ENCODE measurements at places on chromosomes 4 and X.

DNA sequence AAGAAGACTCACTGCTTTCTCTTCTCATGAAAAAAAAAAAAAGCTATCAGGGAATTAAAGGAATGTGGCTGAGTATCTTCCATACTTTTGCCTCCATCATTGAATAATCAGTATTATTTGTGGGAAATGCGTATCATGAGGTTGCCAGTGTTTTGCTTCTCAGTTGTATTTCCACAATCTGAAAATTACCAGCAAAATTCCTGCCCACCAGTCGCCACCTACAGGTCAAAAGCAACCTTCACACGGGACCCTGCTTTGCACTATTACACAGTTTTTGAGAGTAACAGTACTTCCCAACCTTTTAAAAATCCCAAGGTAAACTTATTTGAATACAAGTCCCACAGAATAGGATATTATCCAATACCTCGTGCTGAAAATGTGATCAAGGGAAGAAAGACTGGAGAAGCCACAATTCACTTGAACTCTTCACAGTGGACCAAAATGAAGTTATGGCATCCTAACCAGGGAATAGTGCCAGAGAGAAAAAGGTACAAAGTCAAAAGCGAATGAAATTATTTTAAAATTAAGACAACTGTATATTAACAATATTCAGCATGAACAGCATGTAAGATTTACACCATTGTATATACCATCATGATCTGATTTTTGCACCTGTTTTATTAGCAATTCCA is 30.4 kb downstream of the PGRMC1 start:
- peak; percentile 10 for DNase-seq

DNA sequence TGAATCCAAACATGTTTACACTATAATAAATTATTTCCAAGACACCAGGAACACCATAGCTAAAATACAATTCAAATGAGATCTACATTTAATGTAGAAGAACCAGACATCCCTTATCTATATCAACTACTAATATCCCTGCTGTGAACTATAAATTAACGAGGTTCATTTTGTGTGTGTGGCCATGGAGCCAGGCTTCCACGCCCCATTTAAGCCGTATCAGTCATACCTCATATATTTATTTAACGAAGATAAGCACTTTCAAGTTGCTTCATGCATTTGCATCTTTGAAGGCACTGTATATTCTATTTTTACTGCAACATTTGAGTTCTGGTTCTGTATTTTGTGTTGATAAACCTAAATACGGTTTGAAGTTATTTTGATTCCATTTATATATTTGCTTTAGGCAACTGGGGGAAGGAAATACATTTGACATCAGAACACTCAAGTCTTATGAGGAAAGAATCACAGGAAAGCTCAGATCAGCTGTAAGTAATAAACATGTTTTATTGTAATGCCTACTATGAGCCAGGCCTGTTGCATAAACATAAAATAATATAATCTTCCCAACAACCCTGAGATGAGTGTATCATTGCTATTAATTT is 45.1 kb upstream of the WDR17 start:
- no peak for DNase-seq

- DNase-seq, result no peak
Observed at GRCh38 chrX:12319003-12319519, 180.8 kb downstream of the FRMPD4 start.

GRCh38 chrX:44167116-44167515 is 176.4 kb downstream of the EFHC2 start:
- DNase-seq, result peak; percentile 50

DNA sequence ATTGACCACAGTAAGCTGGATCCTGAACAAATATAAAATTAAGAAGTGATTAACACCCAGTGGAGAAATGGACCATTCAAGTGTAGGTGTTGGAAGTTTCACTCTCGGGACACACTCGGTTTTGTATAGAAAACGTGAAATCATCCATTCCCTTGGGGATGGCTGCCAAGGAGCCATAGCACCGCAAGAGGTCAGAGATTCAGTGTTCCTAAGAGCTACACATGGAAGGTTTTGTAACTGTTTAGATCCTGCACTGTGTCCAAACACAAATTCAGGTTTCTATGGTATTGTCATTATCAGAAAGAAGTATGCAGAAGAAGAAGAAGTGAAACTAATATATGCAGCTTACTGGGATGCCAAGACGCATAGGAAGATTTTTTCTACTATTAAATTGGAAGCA is 281.0 kb downstream of the LDB2 start:
- no peak for DNase-seq

DNA sequence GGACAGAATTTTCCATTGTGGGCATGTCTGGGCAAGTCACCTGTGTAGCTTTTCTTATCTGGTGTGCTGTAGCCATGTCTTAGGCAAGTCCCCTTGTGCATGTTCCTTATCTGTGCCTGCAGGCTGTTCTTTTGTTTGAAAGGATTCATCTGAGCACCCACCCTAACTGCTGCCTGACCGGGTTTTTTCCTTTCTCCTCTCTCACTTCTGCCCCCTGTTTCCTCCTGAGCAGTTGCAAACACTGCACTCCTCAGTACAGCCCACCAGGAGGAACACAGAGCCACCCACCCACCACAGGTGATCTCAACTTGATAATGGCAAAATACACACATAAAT is 29.2 kb upstream of the IL9R start:
- no peak for DNase-seq

DNA sequence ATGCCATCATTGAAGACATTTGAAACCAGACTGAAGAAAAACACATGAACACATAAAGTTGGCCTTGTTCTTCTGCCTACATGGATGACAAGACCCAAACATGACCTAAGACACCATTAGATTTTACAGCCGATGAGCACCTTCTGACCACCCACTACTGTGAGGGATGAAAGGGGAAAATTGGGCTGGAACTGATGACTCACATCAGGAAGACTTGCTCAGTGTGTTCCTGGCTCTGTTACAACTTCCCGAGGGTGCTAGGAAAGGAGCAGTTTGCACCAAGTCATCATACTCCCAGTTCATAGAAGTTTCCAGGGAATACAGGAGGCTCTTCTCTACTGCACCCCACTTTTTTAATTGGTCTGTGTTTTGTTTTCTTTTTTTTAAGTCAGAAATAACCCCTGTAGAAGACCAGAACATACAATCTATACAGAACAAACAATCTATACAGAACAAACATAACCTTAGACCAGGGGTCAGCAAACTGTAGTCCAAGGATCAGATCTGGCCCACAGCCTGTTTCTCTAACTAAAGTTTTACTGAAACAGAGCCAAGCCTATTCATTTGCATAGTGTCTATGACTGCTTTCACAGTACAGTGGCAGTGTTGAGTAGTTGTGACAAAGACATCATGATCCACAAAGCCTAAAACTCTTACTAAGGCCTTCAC is 25.3 kb downstream of the BTC start:
- DNase-seq, result no peak

GRCh38 chr4:3874525-3875110 is 108.4 kb downstream of the ADRA2C start:
- DNase-seq, result no peak

DNA sequence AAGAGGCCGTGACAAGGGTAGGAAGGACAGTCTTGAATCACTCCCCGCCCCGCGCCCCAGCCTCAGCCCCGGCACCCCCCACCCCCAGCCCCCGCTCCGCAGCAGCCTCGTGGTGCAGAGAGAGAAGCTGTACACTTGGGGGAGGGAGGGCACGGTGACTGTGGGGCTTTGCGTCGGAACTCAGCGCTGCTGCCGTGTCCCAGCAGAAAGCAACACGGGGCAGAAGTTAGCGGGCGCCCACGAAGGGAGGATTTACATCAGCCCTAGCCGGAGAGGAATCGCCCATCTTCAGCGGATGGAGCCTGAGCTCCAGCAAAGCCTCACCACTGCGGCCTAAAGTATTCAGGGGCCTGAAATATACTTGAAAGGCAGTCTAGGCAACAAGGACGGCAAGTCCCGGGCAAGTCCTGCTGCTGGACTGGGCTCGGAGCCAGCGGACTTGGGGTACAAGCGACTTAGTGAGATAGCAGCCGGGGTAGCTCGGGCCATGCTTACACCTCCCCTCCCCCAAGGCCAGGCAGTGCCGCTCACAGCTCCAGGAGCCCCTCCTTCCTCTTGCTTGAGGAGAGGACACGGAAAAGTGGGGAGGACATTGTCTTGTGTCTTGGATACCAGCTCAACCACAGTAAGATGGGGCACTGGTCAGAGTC is 18.5 kb upstream of the OPN1LW start:
- DNase-seq, result no peak

DNA sequence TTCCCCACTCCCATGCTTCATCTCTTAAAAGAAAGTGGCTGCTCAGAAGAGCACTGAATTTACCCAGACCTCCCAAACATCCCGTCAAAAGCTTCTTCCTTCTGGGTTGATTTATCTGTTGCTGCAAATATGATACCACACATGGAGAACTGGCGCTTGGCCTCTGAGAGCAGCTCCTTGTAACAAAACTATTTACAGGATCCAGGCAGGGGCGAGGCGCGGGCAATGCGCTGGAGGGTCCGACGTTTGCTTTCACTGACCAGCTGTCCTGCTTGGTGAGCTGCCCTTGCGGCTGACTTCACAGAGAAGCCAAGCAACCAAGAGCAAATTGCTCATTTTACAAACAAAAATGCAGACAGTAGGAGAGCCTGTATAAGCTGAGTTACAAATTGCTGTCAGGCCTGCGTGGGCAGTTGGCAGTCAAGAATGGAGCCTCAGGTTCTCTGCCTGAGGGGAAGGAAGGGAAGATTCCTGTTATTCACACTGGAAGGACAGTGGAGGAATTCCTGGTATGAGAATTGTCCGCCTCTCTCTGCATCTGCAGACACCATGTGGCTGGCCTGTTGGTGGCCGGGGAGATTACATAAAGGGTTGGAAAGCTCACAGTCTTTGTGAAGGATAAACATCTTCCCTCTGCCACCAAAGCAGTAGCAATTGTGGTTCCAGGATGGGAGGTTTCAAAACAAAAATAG is 192.2 kb upstream of the LEF1 start:
- DNase-seq, result no peak

- no peak for DNase-seq
Observed at GRCh38 chr4:24141836-24142235, 252.0 kb upstream of the PPARGC1A start.

DNA sequence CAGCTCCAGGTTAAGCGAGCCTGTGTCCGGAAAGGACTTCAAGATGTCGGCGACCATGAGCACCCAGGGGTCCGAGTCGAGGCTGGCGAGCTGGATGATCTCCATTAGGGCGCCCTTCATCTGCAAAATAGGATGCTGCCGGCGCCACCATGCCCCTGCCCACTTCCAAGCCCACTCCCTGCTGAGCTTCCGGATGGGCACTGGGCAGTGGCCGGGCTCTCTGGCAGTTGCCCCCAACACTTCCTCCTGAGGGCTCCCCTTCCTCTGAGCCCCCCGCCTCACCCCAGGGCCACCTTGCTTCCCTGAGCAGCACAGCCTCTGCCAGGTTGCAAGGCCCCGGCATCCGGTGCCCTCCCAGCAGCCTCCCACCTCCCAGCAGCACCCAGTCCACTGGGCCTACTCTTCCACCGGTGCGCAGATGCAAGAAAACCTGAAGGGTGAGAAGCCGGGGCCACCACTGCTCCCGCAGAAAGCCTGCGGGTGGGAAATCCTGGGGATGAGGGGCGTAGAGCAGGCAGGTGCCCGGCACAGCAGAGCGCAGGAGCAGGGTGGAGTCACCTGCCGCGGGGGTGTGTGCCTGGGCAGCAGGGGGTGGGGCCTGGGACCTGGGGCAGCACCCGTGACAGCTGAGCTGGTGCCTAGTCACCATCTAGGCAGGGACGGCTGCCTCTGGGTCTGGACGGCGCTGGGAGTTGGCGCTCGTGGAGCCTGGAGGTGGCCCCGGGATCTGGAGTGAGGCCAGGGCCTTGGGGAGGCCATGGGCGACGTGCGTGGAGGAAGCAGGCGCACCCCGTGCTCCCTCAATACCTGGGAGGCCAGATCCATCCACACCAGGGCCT is 17.0 kb downstream of the NELFA start:
- DNase-seq, result no peak

DNA sequence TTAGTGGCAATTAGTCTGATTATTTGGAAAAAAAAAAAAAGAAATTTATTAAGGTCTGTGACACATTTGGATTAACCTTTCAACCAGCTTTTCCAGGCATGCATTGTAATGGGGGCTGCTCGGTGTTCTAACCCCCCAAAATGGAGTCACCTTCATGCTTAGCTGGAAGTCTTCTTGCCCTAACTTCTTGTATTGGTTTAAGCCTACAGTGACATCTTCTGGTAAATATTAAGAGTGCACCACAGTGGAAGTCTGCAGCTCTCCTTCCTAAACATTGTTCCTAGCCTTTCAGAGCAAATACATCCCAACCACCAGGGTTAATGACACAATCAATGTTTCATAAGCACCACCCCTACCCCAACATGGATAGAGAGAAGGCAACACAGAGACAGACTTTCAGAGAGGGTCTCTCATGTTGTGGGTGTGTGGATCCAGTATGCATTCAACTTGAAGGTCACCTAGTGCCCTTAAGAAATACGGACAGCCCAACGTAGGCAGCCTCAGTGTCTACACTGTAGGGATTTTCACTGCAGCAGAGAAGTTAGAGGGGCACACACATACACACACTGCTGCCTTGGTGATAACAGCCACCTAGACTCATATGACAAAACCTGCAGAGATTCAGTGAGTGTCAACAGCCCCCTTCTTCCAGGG is 142.9 kb upstream of the MBNL3 start:
- peak; percentile 16 for DNase-seq

- peak; percentile 13 for DNase-seq
Observed at GRCh38 chr4:47662975-47663374, 174.9 kb downstream of the CORIN start.

DNA sequence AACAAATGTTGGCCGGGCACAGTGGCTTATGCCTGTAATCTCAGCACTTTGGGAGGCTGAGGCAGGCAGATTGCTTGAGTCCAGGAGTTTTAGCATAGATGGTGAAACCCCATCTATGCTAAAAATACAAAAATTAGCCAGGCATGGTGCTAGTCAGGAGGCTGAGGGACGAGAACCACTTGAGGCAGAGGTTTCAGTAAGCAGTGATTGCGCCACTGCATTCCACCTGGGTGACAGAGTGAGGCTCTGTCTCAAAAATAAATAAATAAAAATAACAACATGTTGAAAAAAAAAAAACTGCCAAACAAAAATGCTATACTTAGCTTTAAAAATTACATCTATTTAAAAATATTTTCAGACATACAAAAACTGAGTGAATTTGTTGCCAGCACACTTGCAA is 374.2 kb upstream of the SMIM31 start:
- no peak for DNase-seq

- DNase-seq, result no peak
Observed at GRCh38 chr4:74772106-74772505, 22.2 kb downstream of the BTC start.

- peak; percentile 32 for DNase-seq
Observed at GRCh38 chrX:39242187-39242586, 440.9 kb downstream of the MID1IP1 start.

DNA sequence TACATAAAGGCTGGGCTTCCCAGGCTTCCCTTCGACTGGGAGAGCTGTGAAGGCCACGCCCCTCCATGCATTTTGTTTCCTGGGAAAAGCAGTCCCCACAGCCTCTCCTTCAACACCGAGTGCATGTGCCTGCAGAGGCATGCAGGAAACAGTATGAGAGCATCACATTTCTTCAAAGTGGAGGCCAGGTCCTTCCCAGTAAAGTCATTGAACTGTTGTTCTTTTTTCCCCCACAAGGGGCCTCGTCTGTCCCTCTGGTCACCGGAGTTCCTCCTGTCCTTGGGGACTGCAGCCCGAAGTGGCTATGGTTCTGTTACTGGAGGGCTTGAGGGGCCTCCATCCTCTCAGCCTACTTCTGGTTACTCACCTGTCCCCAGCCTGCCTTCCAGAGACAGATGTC is 56.0 kb downstream of the RAI2 start:
- DNase-seq, result no peak

GRCh38 chrX:53458082-53458481 is 23.9 kb upstream of the HSD17B10 start:
- DNase-seq, result no peak

Measured in inflammatory macrophage treated with lipopolysaccharide for 4 hours (primary cell).